NCI-H1092 (cell line): ENCODE measurements at places on chromosomes 6 and 20.

GRCh38 chr20:24131281-24131680 is 142.7 kb upstream of the GGTLC1 start:
- no peak for DNase-seq

DNA sequence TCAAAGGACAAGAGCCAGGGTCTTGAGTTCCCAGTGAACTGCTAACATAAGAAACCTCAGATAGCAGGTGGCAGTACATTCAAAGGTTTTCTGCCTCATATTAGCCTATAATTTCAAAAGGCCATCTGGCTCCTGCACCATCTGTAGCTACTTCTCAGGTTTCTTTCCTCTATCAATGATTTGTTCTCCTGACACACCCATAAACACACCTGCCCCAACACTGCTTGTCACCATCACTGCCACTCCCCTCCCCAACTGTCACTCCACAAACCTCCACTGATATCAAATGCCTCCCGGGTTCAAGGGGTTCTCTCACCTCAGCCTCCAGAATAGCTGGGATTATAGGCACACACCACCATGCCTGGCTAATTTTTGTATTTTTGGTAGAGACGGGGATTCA is 152.7 kb upstream of the SLC22A16 start:
- DNase-seq = no peak

- DNase-seq = no peak
These were observed 89.2 kb downstream of the ARID1B start for GRCh38 chr6:156866220-156867015.

- no peak for DNase-seq
These were observed 8.0 kb downstream of the HTR1B start for GRCh38 chr6:77455271-77455670.

DNA sequence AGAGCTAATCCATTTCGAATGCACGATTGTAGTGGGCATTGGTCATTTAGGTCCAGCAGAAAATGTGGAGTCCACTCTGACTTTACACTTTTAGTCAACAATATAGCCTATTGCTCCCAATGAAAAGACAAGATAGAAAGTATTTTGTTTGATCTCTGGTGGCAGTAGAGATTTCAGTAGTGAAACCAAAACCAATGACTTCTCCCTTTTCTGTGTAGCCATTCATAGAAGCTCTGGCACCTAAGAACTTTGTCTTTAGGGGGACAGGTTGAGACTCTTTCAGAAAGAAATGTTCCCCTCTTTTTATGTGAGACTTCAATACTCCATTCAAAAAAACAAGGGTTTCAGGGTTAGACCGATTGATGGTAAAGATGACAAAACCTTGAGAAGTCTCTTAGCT is 510.8 kb upstream of the POU3F2 start:
- DNase-seq = no peak

- no peak for DNase-seq
These were observed 502.1 kb upstream of the SOX4 start for GRCh38 chr6:21091411-21091810.

DNA sequence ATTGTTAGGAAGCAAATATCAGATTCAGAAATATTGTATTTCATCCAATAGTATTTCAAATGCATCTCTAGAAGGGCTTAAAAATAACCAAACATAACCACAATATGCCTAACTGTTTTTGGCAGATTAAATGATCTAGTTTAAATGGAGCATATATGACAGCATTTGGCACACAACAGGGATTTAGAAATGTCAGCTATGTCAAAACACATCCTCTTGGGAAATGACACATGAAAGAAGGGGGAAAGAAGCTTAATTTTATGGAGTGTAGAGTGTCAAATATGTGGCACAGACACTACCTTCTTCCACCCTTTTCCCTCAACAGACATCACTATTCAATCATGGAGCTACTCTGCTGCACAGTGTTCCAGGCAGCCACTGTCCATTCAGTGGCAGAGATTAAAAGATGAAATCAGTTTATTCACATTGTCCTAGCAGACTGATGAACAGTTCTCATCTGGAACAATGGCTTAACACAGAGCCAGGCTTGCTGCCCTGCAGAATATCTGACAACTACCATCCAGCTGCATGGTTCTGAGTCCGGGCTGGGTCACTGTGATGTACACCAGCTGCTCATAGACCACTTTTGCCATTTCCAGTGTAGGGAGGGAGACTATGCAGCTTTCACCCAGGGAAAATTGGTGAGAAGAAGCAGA is 349.8 kb downstream of the DHX35 start:
- DNase-seq = no peak

- DNase-seq = no peak
These were observed 32.8 kb downstream of the GFOD1 start for GRCh38 chr6:13454286-13455221.
